CD4-positive, alpha-beta T cell treated with Interleukin-15 for 4 hours (primary cell): ENCODE measurements at places on chromosomes 13 and 19.

GRCh38 chr19:7788178-7788932 is 25.3 kb downstream of the CLEC4M start:
- no peak for DNase-seq

DNA sequence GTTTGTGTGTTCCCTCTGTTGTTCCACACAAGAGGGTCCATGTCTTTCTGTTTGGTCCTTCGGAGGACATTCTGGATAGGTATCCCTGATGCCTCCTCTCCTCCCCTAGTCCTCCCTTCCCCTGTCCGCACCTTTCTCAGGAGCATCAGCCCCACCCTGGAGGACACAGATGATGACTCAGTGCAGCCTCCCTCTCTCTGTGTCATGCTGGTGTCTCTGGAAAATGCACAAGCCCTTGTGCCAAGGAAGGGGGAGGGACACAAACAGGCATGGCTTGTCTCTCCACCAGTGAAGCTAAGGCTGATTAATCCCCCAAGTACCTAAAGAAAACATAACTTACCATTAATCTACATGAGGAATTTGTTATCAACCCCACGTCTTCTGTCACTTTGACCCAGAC is 16.2 kb upstream of the TNFRSF19 start:
- no peak for DNase-seq

DNA sequence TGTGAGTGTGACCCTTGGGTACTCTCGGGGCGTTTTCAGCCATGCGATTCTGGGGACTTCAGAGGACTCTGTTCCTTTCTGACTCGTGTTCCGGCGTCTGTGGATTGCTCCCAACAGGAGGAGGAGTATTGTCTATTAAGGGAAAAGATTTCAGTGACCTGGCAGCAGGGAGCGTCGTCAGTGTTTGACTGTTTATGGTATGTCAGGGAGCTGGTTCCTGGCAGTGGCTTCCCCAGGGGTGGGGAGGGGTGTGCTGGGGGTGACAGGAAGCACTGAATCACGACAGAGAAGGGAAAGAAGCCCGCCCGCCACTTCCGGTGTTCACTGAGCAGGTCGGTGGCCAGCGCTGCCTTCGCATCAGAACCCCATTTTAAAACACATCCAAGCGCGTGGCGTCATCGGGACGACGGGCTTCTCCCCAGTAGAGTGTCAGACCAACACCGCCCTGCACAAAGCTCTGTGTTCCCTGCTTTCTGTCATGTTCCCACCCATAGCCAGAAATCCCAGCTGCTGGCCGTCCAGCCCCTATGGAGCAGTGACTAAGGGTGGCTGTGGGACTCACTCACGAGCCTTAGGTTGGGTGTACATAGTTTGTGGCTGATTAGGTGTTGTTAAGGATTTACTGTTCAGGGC is 33.8 kb downstream of the COL4A2 start:
- peak; percentile 19 for DNase-seq

DNA sequence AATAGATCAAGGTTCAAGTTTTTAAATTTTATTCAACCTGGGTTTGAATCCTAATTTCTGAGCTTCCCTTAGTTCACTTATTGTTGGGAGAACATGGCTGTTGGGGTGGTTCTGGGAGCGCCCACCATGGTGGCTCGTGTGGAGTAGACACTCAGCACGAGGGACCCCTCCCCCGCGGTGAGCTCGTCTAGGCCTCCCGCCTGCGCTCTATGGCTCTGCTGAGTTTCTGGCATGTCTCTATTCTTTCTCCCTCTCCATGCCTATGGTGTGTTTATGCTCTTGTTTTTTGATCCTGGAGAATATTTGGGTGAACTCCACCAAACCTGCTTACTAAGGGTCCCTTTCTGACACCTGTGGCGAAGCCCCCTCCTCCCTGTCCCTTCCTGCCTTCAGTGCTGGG is 1.6 kb upstream of the EPN1 start:
- no peak for DNase-seq

DNA sequence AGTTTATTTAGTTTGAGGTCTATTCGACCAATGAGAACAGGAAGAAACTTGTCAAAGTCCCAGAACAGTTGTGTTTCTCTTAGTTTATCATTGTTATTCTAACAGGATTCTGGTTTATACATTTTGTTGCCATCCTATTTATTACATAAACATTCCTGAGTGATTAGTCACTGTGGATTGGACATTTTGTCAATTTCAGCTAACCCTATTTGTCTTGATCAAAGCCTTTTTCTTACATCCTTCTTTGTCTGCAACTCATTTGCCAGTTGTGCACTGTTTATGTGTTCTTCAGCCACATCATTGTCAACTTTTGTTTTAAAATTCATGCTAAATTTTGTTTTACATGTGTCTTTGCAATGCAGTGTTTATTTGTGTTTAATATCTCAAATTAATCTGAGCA is 886.0 kb upstream of the SLC10A2 start:
- DNase-seq, result no peak

GRCh38 chr13:38766799-38767198 is 79.9 kb downstream of the FREM2 start:
- DNase-seq, result no peak

DNA sequence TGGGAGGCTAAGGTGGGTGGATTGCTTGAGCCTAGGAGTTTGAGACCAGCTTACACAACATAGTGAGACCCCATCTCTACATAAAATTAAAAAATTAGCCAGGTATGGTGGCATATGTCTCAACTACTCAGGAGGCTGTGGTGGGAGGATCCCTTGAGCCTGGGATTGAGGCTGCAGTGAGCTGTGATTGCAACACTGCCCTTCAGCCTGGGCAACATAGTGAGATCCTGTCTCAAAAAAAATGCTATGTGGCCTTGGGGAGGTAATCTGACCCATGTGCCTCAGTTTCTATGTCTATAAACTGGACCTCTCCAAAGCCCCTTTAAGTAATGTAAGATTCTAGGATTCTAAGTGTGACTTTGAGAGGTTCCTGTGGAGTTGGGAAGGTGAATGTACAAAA is 25.2 kb downstream of the ARL11 start:
- no peak for DNase-seq
